Dermis microvascular lymphatic vessel endothelial cell (primary cell): ENCODE measurements at places on chromosomes 2 and 18. TPM values are rescaled to one million over a fixed set of nuclear protein-coding genes. Genes with fewer than 3 reads are reported as not detected.
A peak's percentile ranks its signal among the peaks of the same experiment; 100 is the strongest.

- no peak for DNase-seq
Measured at GRCh38 chr2:3142210-3142609, 235.4 kb downstream of the EIPR1 start.

DNA sequence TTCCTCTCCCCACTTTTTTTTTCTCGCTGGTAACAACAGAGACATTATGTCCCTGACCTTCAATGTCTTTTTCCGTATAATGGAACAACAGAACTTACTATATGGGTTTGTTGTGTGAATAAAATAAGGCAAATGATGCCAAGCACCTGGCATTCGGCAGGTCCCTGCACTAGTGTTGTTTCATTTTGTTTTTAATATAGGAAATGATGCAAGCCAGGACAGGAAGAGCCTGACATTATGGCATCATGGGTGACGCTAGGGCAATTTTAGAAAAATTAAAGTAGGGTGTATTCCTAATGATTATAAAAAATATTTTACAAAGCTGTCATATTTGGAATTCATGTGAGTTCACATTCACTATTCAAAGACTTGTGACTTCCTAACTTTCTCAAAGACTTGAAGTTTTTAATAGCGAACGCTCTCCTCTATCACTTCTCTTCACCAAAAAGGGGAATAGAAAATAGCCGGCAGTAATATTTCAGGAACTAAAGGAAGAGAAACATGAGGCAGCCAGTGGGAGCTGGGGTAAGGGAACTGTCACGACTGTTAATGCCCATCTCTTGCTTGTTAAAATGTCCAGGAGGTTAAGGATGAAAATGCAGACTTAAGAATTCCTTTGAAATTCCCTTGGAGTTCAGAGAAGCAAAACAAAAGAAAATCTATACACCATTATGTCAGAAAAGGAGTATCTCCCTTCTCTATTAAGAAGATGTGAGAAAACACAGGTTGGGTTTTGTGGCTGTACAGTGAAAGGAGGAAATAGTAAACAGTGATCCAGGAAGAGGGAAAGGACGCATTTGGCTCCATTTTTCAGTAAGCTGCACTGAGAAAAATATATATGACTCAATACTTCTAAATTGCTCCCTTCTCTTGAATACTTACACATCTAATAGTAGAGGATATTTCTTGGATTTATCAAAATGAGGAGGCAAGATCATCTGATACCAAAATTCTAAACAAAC lies 60.2 kb downstream of the DPP4 start:
- peak; percentile 84 for DNase-seq

DNA sequence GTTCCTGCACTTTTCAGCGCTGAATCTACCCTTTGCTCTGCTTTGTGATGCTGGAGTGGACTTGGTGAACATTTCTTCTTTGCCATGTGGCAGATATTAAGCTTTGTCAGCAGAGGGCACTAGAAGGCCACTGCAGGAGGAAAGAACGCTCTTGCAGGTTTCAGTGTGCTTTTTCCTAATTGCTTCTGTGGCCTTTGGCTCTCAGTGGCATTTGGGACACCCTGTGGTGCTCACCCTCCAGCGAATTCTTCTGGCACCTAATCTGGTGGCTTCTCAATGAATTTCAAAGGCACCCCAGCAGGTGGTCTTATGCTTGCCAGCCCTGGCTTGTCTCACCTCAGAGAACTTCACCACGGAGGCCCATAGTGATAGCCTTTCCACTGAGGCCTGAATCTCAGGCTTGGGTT lies 146.7 kb downstream of the MYO3B start:
- peak; percentile 16 for DNase-seq

GRCh38 chr18:31203096-31203793 lies 40.6 kb upstream of the DSC1 start:
- DNase-seq = no peak

DNA sequence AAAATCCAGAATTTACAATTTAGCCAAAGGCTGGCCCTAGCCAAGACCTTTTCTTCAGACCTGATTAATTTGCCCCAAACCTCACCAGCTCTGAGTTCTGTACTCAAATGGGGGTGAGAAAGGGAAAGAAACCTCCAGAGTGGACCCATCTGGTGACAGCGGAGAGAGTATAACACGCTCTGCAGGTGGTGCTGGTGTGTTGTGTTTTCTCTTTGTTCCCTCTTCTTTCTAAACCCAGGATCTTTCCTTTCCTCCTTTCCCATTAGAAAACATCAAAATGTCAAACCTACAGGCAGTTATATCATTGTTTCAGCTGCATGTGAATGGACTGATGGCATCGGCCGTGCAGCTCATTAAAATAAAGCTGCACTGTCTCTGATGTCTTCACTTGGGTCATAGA lies 253.2 kb upstream of the SP5 start:
- peak; percentile 17 for DNase-seq

DNA sequence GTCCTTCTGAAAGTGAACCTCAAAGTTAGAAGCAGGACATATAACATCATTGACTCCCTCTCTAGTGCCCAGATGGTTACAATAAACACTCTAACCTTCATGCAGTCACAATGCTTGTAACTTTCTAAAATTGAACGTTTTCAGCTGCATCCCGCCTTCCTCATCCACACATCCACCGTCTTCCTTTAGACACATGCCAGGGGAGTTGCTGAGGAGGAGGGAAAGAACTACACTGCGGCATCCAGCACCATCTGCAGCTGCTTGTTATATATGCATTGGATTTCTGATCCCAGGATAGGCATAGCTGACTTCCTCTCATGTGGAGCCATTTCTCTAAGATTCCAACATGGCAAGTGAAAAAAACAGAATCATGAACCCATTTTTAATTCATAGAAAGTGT lies 96.8 kb downstream of the FBXO15 start:
- no peak for DNase-seq

DNA sequence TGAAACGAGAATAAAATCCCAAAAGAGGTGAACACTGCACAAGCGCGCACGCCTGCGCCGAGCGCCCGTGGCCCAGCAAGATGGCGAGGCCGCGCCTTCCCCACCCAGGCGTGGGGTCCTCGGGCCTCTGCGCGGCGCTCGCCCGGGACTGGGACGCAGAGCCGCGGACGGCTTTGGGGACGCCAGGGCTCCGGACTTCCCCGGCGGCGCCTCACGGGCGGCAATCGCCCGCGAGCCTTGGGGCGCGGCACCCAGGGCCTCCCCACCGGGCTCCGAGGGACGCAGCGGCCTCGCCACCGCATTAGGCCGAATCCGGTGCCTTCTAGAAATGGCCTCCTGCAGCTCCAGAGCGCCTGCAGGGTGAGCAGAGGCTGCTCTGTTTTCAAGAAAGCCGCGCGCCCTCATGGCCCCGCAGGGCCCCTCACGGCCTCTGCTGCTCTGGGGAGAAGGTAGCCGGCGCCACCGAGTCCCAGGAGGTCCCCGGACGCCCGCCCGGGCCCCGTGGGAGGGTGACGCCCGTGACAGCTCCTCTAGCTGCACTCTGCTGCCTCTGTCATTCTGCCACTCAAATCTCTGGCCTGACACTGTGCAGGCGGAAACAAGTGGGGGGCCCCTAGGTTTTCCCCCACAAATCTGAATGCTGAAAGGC lies 35.9 kb upstream of the POMC start:
- DNase-seq = no peak

DNA sequence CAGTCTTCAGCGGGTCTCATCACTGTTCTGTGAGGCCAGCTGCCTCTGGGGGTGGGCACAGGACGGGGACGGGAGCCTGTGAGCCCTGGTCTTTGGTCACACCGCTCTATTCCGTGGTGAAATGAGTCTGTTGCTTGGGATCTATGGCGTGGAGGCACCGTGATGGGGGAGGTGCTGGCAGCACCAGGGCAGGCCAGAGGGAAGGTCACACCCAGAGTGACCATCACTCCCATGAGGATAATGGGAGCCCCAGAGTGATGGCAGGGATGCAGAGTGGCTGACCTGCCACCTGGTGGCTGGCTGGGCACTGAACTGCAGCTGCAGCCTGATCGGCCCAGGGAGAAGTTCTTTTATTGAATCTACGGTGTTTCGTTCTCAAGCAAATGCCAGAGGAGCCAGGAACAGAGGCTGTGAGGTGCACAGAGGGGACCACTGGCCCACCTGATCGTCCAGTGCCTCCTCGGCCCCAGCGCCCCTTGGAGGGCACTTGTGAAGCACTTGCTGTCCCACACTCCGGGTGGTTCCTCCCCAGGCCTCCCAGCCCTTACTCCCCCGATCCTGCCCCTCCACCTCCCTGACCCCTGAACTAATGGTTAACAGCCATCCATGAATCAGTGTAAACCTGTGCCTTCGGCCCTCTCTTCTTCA lies 17.9 kb downstream of the KCNIP3 start:
- peak; percentile 24 for DNase-seq

- DNase-seq = no peak
Measured at GRCh38 chr2:238560234-238560633, 133.5 kb downstream of the ASB1 start.

GRCh38 chr2:113283704-113284284 lies 5.1 kb upstream of the PAX8 start:
- DNase-seq = peak; percentile 35

DNA sequence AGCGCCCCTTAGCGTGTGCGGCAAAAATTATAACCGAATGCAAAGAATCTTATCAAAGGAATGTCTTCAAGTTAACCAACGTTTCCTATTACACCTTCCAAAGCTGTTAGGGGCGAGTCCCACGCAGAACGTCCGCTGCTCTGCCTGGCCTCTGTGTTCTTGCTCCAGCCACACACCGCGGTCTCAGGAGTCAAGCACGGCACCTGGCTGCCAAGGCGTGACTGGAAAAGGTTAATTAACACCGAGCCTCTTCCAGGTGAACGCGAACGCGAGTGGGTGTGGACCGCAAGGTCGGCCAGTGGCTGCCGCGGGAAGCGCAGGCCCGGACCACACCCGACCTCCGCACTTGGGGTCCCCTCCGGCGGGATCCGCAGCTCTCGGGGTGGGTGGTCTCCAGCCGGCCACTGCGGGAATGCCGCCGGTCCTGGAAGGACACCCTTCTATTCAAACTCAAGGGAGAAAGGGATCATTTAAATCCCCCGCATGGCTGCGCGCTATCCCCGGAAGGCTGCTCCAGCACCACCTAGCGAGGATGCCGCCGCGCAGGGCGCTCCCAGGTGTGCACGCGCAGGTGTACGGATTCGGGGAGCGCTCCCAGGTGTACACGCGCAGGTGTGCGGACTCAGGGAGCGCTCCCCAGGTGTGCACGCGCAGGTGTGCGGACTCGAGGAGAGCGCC lies 830 bp downstream of the CYB5A start:
- DNase-seq = no peak

Gene SLC4A3
- 0.13 and 0.25 TPM in 2 replicates for total RNA-seq

Gene SERPINB11
- not detected in 2 replicates for total RNA-seq

Gene RTP5
- not detected in 2 replicates for total RNA-seq

Gene TANC1
- 49.7 and 85.7 TPM in 2 replicates for total RNA-seq
